ENCODE measurements at places on chromosomes 16 and 17.
A peak's percentile ranks its signal among the peaks of the same experiment; 100 is the strongest.

- no peak for DNase-seq
Measured at GRCh38 chr17:2190014-2190413, 113.6 kb downstream of the SMG6 start.

DNA sequence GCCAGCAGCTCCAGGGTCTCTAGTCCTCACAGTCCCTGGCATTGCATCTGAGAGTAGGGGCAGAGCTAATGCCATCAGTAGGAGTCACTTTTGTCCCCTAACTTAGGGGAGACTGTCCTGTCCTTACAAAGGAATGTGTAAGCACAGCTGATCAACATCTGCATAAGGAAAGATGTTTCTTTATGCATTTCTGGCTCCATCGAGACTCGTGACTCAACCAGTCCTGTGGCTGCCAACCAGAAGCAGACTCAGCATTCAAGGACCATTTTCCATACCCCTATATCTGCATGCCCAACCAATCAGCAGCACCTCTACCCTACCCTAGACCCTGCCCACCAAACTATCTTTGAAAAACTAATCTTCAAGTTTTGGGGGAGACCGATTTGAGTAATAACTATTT, 8.2 kb upstream of the MPP2 start:
- DNase-seq, result no peak

DNA sequence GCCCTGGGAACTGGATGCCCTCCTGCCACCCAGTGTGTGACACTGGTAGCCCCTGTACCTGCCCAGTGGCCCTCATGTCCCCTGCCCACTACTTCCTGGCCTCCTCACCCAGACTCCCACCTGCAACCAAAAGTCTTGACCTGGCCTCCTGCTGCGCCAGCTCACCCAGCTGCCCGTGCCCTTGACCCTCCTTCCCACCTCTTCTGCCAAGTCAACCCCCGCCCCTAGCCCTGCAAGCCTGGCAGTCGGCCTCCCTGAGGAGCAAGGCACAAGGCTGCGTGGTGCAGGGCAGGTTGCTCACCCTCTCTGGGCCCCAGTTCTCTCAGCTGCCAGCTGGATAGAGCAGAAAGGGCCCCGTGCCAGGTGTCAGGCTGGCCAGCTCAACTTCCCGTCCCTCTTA, 12.3 kb upstream of the FAM83G start:
- no peak for DNase-seq

- DNase-seq, result peak; percentile 48
Measured at GRCh38 chr16:81832801-81833547, 53.9 kb downstream of the PLCG2 start.

DNA sequence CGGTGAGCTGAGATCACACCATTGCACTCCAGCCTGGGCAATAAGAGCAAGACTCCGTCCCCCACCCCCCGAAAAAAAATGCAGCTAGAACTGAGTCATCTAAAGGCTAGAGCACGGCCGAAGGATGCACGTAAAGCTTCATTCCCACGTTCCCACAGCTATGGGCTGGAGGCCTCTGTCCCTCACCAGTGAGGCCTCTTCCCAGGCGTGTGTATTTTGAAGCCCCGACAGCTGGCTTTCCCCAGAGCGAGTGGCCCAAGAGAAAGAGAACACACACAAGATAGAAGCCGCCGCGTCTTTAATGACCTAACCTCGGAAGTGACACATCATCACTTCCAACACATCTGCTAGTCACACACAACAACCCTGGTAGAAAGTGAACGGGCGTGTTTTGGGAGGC, 6.6 kb upstream of the KCTD5 start:
- peak; percentile 16 for DNase-seq

GRCh38 chr17:28961391-28961790, 10.1 kb upstream of the PHF12 start:
- no peak for DNase-seq

GRCh38 chr17:72665852-72666851, 426.3 kb downstream of the SLC39A11 start:
- no peak for DNase-seq
